ENCODE measurements at places on chromosomes 3 and 15. TPM values are rescaled to one million over a fixed set of nuclear protein-coding genes. Genes with fewer than 3 reads are reported as not detected.

ERC2 gene
- 13.7 TPM for polyA plus RNA-seq

CHDH gene
- polyA plus RNA-seq: 2.3 TPM

HCLS1 gene
- polyA plus RNA-seq: 1.1 TPM

TRIM59 gene
- polyA plus RNA-seq: 98.6 TPM

MUC13 gene
- polyA plus RNA-seq: not detected

MAPK6 gene
- 43.5 TPM for polyA plus RNA-seq

GABRB3 gene
- polyA plus RNA-seq: 56.5 TPM

KCNAB1 gene
- 1.3 TPM for polyA plus RNA-seq

ST8SIA2 gene
- 0.66 TPM for polyA plus RNA-seq

SLC30A4 gene
- polyA plus RNA-seq: not detected

HTD2 gene
- polyA plus RNA-seq: 24.2 TPM

SERINC4 gene
- polyA plus RNA-seq: not detected

KBTBD8 gene
- 3.5 TPM for polyA plus RNA-seq

WDR49 gene
- polyA plus RNA-seq: 1.4 TPM

GOLGA8G gene
- polyA plus RNA-seq: not detected

CHRM5 gene
- not detected for polyA plus RNA-seq

IL17RD gene
- 11.9 TPM for polyA plus RNA-seq

CASR gene
- 0.03 TPM for polyA plus RNA-seq

TTLL13 gene
- not detected for polyA plus RNA-seq

RARRES1 gene
- polyA plus RNA-seq: 0.82 TPM

B2M gene
- polyA plus RNA-seq: 191 TPM

CDHR4 gene
- polyA plus RNA-seq: 0.26 TPM

HTR3E gene
- polyA plus RNA-seq: not detected

LRRN1 gene
- polyA plus RNA-seq: 76.4 TPM

ADAMTS9 gene
- 0.81 TPM for polyA plus RNA-seq

CTSH gene
- polyA plus RNA-seq: 18.2 TPM

CELF6 gene
- polyA plus RNA-seq: not detected

FBXW12 gene
- 0.21 TPM for polyA plus RNA-seq

POLR2M gene
- 19.9 TPM for polyA plus RNA-seq

NPAP1 gene
- 0.10 TPM for polyA plus RNA-seq

RNU5B-1 gene
- polyA plus RNA-seq: not detected

NAALADL2 gene
- 1.2 TPM for polyA plus RNA-seq

STXBP5L gene
- polyA plus RNA-seq: 6.0 TPM

STARD9 gene
- polyA plus RNA-seq: 1.2 TPM

CDC25A gene
- 17.7 TPM for polyA plus RNA-seq

DNAJA4 gene
- 5.0 TPM for polyA plus RNA-seq

SCN11A gene
- 0.05 TPM for polyA plus RNA-seq

LCTL gene
- 3.2 TPM for polyA plus RNA-seq

GATM gene
- polyA plus RNA-seq: 9.1 TPM

CISH gene
- 2.1 TPM for polyA plus RNA-seq

NAA80 gene
- 11.2 TPM for polyA plus RNA-seq

PLS1 gene
- 18.0 TPM for polyA plus RNA-seq

CPNE9 gene
- polyA plus RNA-seq: 6.2 TPM

TMEM212 gene
- polyA plus RNA-seq: not detected

GOLGA8H gene
- polyA plus RNA-seq: 0.17 TPM

MAGI1 gene
- polyA plus RNA-seq: 23.8 TPM

ARGFX gene
- not detected for polyA plus RNA-seq

SLC51B gene
- polyA plus RNA-seq: not detected

SPINT1 gene
- polyA plus RNA-seq: 41.3 TPM

CLSTN2 gene
- polyA plus RNA-seq: 0.10 TPM
